Hematopoietic multipotent progenitor cell treated with erythropoietin and hydrocortisone succinate and interleukin-3 and kit ligand, for 15 days (in vitro differentiated cells): ENCODE measurements at places on chromosomes 13 and 19.
A peak's percentile ranks its signal among the peaks of the same experiment; 100 is the strongest.

GRCh38 chr13:83620530-83621220 is 261.6 kb downstream of the SLITRK1 start:
- DNase-seq: no peak

- no peak for DNase-seq
These were observed 47.2 kb downstream of the COMP start for GRCh38 chr19:18743784-18744418.

DNA sequence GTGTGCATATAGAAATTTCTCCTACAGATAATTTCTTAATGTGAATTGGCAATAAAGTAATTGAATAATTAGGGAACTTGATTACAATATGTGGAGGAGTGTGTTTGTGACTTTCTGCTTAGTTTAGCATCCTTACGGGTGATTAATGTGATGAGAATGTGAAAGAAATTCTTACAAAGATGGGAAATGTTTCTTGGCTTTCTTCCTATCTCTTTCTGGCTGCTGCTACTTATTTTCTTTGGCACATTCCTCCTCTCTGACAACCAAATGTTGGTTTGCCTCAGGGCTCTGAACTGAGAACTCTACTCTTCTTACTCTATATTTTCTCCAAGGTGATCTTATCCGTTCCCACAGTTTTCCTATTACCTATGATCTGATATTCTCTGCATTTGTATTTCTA is 300.1 kb downstream of the TBC1D4 start:
- no peak for DNase-seq

DNA sequence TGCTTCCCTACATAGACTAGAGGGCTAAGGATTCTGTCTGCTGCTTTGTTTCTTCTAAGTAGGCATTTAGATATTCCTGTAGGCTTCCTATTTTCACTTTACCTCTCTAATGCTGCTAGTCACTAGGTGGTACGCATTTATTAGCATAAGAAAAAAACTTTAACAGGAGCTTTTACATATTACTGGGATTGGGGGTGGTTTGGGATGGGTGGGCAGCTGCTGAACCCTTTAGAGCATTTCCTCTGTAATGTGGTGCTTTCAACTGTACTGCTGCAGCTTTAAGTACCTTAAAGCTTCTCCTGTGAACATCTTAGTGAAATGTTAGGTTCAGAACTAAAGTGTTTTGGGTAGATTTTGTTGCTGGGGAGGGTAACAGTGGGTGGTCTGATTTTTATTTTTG is 92.6 kb downstream of the ZNF486 start:
- DNase-seq: no peak

DNA sequence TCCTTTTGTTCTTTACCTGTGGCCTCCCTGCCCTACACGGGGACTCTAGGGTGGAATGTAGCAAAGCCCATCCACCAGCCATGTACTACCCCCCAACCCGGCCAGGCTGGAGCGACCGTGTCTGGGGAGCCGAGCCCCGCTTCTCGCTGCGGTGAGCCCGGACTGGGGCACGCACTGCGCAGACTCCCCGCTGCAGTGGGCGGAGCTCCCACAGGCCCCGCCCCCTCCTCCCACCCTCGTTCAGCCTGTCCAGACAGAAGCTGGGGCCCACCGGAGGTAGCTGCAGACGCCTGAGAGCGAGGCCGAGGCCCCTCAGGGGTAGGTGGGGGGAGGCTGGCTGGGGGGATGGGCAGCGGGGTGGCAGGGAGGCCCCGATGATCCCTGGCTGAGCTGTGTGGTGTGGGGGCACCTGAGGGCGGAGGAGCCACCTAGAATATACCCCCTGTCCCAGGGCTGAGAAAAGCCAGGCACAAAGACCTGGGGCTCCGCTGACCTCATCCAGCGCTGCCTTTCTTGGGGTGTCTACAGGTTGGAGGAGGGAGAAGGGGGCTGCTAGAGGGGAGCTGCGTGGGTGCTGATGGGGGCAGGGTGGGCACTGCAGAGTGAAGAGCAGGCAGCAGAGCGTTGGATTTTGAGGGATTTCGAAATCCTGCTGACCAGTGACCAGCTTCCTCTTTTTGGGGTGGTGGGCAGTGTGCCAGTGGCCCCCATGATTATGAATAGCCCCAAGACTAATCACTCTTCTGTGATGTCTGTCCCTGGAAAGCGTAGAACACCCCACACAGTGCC is 17.3 kb downstream of the PLD3 start:
- DNase-seq: peak; percentile 73

DNA sequence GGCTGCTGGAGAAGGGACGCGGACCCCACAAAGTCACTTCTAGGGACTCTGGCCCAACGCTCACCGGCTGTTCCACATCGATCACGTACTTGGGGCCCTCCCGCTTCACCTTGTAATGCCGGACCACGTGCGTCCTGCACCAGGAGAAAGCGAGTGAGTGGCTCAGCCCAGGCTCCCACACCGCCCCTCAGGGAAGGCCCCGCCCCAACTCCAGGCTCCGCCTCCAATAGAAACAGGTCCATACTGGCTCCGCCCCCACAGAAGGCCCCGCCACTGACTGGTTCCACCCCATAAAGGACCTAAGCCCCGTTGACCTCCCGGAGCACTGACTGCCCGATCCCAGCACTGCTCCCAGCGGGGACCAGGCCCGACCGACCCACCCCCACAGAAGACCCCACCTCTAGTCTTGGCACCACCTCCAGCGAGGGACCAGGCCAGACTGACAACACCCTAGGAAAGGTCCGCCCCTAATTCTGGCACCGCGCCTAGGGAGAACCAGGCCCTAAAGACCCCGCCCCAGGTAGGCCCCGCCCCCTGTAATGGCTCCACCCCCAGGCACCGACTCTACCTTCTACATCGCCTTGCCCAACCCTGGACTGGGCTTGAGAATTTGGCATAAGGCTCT is 11.3 kb downstream of the STAP2 start:
- DNase-seq: peak; percentile 84

GRCh38 chr19:16519230-16519687 is 23.0 kb downstream of the CHERP start:
- DNase-seq: no peak

GRCh38 chr13:75656425-75656989 is 20.4 kb downstream of the LMO7 start:
- DNase-seq: no peak

DNA sequence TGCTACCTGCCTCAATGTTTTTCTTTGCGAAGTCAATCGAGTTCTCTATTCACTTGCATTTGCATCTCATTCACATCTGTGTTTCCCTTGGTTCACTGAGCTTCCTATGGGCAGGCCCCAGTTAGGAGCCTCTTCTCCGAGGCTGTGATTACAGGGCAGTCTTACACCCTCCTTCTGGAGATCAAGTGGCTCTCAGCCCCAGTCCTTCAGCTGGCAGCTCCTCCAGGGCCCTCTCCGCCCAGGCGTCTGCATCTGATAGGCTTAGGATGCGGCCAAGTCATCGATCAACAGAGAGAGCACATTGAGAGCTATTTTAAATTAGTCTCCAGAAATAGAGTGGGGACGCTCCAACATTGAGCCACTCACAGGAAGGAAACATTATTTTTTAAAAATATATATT is 44.2 kb downstream of the MBNL2 start:
- peak; percentile 24 for DNase-seq

GRCh38 chr19:6480848-6481415 is 655 bp downstream of the DENND1C start:
- DNase-seq: no peak

- DNase-seq: no peak
These were observed 11.2 kb downstream of the HAS1 start for GRCh38 chr19:51712461-51713081.
